ENCODE measurements at places on chromosomes 16 and 17.

- DNase-seq = no peak
Observed at GRCh38 chr17:18167421-18167820, 16.2 kb upstream of the ALKBH5 start.

- DNase-seq = no peak
Observed at GRCh38 chr16:67271446-67271845, 7.9 kb upstream of the PLEKHG4 start.

DNA sequence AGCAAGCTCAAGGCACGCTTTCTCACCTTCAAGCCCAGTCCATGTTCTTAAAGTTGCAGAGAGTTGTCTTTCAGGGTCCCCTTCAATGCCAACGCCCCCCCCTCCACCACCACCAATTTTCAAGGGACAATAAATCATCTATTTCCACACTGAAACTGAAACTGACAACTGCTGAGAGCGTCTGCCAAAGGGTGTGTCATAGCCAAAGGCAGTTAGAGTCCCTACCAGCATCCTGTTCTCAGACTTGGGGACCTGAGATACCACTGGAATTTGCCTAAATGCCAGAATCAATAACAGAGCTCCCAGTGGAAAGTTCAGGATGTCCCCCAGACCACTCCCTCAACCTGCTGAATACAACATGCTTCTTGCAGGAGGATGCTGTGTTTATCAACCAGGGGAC, 133.2 kb upstream of the SOX9 start:
- no peak for DNase-seq

GRCh38 chr16:55012362-55012761, 81.7 kb downstream of the IRX5 start:
- DNase-seq = no peak

DNA sequence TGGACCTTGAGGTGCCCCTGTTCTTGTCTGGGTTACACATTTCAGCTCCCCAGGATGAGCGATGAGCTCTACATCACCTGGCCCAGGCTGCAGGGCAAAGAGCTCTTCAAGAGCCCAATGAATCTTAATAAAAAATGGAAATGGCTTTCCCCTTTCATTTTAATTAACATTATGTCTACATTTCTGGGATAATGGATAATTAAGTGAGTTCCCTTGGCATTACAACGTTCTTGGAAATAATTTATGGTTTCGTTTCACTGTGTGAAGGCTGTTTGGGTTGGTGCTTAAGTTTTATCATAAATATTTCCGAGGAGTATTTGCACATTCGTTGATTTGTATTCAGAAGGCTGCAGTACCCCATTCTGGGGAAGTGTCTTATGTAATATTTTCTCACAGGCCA, 678.3 kb upstream of the EEF2KMT start:
- no peak for DNase-seq

DNA sequence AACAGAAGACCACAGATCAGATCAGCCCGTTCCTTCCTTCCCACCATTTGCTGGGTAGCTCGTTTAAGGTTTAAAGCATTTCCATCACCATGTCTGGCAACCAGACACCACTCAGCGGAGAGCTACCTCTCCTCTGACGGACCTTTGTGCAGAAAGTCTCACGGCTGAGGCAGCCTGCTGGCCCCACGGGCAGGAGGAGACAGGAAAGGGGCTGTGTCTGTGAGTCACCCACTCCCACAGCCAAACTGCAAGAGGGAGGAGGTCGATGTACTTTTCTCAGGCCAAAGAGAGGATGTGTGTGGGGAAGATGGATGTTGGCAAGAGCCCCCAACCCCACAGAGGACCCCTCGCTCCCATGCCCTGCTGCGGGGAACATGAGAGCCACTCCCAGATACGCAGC, 92.1 kb downstream of the ZNF423 start:
- DNase-seq = no peak

DNA sequence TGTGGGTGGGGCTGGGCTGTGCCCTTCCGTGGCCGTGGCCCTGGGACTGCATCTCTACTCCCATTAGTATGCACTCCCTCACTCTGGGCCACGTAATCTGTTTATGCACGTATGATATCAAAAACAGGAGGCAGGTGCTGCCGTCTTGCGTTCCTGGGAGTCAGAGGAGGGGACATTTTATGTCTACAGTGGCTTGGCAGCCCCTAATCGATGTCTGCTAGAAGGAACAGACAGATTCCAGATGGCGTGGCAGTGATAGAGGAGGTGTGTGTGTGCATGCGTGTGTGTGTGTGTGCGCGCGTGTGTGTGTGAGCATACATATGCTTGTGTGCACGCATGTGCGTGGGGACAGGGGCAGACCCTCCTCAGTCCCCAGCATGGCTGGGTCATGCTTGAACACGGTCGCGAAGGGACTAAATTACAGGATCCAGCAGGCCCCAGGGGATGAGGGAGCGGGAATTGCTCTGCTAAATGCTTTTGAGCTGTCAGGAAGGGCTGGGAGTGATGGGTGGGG, 44.7 kb downstream of the SREBF1 start:
- no peak for DNase-seq

GRCh38 chr17:8275421-8276290, 12.8 kb upstream of the RANGRF start:
- DNase-seq = no peak

DNA sequence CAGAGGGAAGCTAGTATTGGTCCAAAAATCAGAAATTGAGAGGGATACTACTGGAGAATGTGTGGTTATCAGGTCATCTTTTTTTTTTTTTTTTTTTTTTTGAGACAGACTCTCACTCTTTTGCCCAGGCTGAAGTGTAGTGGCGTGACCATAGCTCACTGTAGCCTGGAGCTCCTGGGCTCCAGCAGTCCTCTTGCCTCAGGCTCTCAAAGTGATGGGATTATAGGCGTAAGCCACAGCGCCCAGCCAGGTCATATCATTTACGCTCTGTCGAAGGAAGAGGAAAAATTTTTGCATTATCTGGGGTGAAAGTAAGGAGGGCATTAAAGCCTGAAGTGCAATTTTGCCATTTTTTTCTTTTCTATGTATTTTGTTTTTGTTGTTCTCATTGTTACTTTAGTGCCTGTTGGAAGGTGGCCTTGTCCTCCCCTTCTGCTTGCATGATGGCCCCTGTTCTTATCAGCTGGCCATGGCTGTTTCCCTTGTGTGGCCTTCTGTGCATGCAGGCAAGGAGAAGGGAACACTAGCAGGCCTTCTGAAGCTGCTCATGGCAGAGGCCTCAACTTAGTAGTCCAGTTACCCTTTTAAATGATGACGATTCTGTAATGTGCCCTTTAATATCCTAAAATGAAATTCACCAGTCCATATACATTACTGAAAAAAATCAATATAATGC, 118.3 kb downstream of the SPECC1 start:
- no peak for DNase-seq

All from HL-60 (cell line).